ENCODE measurements at places on chromosomes 7 and 10.

DNA sequence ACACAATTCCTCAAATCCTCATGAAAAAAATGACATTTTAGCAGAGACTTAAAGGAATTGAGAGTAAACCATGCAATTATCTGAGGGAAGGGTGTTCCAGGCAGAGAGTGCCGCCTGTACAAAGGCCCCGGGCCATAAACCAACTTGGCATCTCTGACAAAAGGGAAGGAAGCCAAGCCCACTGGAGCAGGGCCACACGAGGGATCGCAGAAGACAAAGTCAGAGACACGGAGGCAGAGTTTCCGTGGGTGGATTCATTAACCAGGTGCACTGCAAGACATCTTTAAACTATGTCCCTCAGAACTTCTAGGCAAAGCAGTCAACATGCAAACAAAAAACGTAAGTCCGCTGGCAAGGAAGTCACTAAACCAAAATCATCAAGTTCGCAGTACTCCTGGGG is 92.0 kb downstream of the SFMBT2 start:
- no peak for DNase-seq

DNA sequence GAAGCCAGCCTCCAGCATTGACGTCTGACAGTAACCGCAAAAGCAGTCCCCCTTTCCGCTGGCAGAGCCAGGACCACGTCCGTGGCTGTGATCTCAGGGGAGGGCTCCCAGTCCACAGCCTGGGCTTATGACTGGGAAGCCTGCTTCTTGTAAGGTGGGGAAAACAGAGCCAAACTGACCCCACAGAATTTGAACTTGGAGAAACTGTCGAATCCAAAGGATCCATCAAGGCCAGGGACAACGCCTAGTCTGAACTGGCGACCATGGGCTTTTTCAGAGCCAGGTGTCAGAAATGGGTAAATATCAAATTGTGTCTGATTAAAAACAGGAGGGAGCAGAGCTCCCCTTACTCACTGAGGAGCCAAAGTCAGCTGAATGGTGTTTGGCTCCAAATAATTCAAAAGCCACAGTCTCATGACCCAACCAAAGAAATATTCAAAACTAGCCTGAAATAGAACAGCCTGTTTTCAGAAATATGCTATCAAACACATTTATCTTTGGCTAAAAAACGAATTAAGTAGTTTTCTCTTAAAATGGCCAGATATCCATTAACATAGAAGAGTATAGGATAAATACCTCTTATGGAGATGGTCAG is 751.4 kb upstream of the GALNT17 start:
- no peak for DNase-seq

GRCh38 chr7:101913851-101914250 is 96.4 kb downstream of the CUX1 start:
- DNase-seq: no peak

DNA sequence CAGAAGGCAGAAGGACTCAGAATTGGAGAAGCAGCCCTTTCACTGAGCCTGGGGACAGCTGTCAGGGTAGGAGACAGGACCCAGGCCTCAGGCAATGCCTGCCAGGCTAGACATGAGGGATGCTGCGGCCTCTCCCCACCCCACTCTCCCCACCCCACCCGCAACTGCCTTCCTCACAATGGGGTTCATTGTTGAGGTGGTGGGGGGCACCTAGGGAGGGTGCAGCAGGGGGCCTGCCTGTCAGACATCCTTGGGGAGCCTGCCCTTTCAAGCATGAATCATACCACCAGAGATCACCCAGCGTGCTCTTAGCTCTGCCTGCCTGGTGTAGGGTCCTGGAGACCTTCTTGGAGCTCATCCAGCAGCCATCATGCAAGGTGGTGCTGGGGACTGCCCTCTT is at the start of gene C10orf62:
TSS of gene C10orf62 (plus strand) at position 243 of the 400 bp plus-strand sequence. CDS start 177 bp downstream, outside the sequence.
- no peak for DNase-seq

- peak; percentile 46 for DNase-seq
Observed at GRCh38 chr10:70551466-70551865, 51.1 kb downstream of the PRF1 start.

DNA sequence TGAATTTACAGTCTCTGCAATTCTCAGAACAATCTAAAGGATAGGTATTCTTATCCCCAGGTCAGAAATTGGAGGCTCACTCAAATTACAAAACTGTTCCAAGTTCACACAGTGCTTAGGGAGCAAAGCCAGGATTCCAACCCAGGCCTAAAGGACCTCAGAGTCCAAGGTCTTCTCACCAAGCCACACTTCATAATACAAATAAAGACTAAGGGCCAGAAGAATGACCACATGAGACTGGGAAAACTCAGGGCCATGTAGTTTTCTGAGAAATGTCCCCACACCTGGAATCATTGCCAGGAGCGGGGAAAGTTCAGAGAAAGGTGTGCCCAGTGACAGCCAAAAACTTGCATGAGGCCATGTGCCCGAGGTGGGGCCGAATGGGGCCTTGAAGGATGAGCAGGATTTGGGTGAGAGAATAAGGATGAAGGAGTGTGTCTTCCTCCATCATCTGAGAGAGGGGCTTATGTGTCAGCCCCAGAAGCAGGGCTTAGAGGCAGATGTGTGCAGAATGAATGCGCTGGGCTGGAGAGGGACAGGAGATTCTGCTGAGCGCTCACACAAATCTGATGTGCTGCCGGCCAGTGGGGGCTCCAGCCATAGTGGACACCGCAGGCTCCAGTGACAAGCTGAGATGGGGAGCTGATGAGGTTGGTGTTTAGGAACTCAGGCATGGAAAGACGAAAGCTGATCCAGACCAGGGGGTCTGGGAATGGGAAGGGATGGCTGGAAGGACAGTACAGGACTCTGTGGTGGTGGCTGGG is 35.9 kb downstream of the BLNK start:
- no peak for DNase-seq
